ENCODE measurements at places on chromosomes 13 and 19.

- no peak for DNase-seq
Measured at GRCh38 chr13:77729502-77730221, 32.2 kb downstream of the SLAIN1 start.

DNA sequence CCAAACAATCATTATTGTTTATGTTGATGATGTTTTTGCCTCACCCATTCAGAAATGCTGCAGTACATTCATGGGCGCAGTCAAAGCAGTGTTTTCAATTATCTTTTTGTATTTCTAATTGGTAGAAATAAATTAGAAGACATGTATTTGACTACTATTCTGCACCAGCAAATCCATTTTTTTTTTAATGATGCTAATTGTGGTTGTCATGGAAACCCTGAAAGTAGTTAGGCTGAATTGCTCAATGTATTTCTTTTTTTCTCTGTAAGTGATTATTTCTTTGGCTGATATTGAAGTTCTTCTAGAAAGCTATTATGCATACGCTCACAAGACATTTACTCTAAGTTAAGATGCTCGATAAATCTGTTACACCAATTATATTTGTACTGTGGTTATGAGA is 101.2 kb downstream of the RFC3 start:
- no peak for DNase-seq

GRCh38 chr19:10450191-10450852 is 30.0 kb downstream of the PDE4A start:
- DNase-seq, result no peak

GRCh38 chr19:1224847-1225246 is 13.0 kb downstream of the CBARP start:
- no peak for DNase-seq

DNA sequence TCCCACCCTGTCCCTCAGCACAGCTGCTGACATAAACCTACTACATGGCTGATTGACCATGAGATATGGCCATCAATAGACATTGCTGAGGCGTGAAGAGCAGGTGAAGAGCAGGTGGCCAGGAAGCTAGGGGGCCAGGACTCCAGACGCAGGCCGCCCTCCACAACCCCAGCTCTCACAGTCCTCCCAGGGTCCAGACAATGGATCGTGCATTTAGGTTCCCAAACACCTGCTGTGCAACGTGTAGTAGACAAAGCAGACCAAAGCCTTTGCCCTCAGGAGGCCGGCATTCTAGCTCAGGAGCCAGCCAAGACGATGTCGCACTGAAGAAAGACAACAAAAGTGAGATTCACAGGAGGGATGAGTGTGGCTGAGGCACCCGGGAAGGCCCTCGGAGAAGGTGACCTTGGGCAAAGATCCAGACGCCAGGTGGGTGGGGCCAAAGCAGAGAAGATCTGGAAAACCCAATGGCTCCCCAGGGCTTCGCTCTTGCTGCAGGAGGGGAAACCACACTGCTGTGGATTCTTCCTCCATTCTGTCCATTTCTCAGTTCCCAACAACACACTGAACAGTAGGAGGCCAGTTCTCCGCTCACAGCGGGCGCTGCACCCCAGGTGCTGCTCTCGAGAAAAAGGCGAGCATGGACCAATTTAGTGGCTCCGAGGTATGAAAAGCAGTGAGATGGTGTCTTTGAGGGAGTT is 1.4 kb downstream of the FFAR1 start:
- no peak for DNase-seq

GRCh38 chr13:39371706-39372105 is 231.3 kb downstream of the LHFPL6 start:
- no peak for DNase-seq

- no peak for DNase-seq
Measured at GRCh38 chr13:30113983-30114570, 193.3 kb downstream of the KATNAL1 start.

DNA sequence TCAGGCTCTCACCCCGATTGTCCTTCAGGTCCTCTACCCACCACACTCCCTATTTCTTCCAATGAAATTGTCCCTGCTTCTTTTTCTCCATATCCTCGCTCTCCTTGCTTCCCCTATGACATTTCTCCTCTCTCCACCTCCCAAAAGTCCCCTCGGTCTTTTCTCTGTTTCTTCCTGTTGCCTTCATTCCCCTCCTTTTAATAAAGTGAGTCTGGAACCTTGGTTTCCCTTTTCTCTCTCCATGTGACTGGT is 676 bp upstream of the ZNF574 start:
- no peak for DNase-seq

GRCh38 chr19:14028901-14029300 is 953 bp downstream of the RLN3 start:
- DNase-seq, result no peak
